Astrocyte of the spinal cord (primary cell): ENCODE measurements at places on chromosomes 4 and X.

DNA sequence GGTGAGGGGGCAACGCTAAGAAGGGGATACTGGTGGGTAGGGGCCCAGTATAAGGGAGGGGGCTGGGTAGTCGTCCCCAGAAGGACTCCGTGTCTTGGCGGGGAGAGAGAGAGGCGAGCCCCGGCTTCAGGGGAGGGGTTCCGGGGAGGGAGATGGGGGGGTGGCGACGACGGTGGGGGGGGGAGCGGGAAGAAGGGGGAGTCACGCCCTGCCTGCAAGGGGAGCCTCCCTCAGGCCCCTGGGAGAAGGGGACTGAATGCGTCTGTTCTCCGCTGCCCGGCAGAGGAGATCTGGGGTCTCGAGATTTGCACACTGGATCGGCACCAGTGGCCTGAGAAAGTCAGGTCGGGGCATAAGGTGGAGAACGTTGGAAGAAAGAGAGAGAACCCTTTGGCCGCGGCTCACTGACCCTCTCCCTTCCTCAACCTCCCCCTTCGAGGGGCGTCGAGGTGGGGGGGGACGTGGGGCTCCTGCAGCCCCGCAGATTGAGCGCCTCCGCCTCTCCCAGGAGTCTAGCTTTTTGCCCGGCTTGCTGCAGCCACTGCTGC is 609 bp upstream of the BCORL1 start:
- DNase-seq = no peak

GRCh38 chr4:74990276-74990875 is 57.5 kb downstream of the PARM1 start:
- no peak for DNase-seq

GRCh38 chr4:48388525-48389154 is 47.3 kb downstream of the SLAIN2 start:
- DNase-seq = peak; percentile 22

- no peak for DNase-seq
Observed at GRCh38 chrX:78997870-78998558, 52.8 kb downstream of the P2RY10 start.

DNA sequence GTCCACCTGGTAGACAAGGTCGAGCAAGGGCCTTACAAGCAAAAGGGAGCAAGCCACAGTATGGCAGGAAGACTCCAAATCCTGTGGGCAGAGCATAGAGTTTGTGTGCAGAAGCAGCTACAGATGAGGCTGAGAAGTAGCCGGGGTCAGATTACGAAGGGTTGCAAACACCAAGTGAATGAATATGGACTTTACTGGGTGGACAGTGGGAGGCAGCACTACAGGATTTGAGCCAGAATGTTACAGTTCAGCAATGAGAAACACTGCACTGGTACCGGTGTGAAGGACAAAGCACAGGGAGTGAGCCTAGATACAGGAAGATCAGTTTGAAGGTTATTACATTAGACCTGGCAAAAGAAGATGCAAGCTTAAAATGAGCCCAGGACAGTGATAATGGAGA is 46.1 kb upstream of the HOPX start:
- peak; percentile 27 for DNase-seq

GRCh38 chr4:10643600-10644425 is 40.8 kb downstream of the CLNK start:
- DNase-seq = no peak

DNA sequence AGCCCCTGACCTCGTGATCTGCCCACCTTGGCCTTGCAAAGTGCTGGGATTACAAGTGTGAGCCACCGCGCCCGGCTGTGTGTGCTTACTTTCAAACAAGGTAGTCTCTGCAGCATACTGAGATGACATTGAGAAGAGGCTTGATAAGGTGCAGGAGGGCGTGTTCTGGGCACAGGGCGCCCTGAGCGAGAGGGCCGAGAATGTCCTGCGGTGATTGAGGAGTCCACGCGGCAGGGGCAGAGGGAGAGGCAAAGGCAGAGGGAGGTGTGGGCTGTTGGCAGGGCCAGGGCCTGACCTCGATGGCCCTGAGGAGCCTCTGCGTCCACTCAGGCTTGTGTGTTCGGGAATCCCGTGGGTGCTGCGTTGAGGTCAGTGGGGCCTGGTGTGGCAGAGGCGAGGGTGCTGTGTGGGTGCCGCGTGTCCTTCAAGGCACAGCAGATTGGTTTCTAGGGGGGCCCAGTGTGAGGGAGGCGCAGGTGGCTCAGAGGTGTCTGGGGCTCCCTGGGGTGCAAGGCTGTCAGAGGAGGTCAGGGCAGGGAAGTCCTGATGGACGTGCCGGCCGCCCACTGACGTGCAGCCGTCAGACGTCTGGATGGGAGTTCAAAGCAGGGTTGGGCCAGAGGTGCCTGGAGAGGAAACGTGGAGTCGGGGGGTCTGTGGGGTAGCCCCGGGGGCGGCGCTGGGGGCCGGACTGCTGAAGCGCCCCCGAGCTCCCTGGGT is 12.1 kb downstream of the PCGF3 start:
- DNase-seq = no peak

- DNase-seq = no peak
Observed at GRCh38 chrX:18075603-18076002, 145.1 kb downstream of the BEND2 start.

- peak; percentile 77 for DNase-seq
Observed at GRCh38 chr4:38681281-38681991, 17.4 kb downstream of the KLF3 start.

DNA sequence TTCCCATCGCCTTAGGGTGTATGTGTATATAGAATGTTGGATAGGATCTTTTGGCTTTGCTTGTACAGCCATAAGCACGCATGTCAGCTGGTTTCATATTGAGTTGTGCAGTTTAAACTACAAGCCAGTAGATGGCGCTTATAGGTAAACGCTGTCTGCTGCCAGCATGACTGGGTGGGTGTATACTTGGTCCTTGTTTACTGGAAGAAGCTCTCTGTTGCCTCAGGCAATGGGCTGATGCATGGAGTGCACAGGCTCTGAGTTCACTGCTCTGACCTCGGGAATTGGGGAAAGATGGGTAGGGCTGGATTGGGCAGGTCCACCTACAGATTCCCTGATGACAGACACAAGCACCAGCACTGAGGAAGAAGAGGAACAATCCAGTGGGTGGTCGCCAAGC is 831.5 kb downstream of the STIM2 start:
- peak; percentile 36 for DNase-seq

DNA sequence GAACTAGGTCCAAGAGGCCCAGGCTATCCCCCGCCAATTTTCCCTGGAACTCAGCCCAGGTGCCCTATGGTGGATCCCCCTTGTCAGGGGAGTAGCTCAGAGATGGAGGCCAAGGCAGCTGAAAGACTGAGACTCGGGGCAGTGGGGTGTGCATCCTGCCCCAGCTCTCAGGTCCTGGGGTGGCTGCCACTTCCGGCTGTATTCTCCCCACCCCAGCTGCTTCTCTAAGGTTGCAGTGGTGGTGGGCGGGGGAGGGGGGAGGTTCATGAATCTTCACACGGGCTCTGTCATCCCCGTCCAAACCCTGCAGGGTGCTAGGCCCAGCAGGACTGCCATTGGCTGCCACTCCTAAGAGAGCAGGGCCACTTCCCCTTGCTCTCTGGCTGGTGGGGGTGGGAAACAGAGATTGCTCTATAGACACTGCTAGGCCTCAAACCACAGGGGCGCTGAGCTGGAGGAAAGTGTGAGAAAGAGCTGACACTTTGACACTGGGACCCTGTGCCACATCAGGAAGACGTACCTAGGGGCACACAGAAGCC is 1.5 kb downstream of the SASH3 start:
- DNase-seq = no peak
